Cerebellar nuclear complex (tissue), 1 donor: ENCODE measurements at places on chromosomes 1 and 21.

- DNase-seq, result no peak
Observed at GRCh38 chr1:204709021-204709420, 23.5 kb upstream of the LRRN2 start.

DNA sequence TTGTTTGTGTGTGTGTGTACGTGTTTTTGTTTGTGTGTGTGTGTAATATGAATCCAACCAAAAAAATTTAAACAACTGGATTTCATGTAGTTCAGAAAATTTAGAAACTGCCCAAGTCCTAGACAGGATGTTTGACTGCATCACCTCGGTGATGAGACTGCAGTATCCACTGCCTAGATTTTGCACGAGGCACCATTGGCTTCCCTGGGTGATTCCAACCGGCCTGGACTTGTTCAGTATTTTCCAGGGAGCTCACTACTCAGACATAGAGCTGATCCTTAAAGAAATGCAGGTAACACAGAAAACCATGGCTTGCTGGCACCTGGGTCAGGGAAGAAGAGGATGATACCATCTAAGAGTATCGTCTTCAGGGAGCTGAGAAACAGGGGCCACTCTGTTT, 18.2 kb upstream of the KCNK2 start:
- DNase-seq, result no peak

GRCh38 chr1:4762146-4762545, 107.7 kb downstream of the AJAP1 start:
- no peak for DNase-seq

- DNase-seq, result no peak
Observed at GRCh38 chr1:194339471-194339870, 1153.1 kb upstream of the B3GALT2 start.

- DNase-seq, result no peak
Observed at GRCh38 chr1:165857046-165857801, 29.8 kb downstream of the UCK2 start.
